ENCODE measurements at places on chromosomes 4 and X.

GRCh38 chr4:125091101-125091500, 223.7 kb upstream of the FAT4 start:
- no peak for DNase-seq

DNA sequence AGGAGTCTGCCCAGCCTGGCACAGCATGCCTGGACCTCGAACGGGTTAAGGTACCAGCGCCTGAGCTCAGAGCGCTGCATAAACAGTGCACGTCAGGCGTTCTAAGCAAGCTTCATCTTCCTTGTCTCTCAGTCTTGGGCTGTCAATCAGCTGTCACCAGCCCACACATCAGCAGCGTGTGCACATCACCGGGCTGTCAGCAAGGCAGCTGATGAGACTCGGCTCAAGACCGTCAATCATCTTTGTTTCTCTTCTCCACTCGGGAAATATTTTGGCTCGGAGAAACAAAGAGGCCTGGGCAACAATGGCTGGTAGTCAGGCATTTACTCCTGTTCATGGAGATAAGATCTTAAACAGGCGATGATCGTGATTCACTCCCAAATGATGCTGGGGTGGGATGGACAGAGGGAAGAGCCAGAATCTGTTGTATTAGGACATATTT, 141.3 kb downstream of the LDB2 start:
- DNase-seq, result no peak

- no peak for DNase-seq
These were observed 129.5 kb upstream of the PSAPL1 start for GRCh38 chr4:7564242-7564641.

DNA sequence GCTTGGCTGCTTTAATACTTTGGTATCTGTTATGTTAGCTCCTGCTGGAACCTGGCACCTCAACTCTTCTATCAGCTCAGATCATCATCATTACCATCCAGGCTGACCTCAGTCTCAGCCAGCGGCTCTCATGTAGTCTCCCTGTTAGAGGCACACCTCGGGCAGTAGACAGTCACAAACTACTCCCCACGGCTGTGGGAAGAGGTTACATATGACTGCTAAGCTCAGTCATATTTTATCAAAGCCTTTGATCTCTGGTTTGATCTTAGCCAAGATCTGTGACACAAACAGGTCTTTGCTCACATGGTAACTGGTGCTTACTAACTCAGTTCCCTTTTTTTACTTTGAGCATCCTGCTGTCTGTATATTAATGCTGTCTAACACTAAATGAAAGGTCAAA, 384.9 kb downstream of the CENPC start:
- DNase-seq, result peak; percentile 67

GRCh38 chrX:152941328-152942076, 43.6 kb downstream of the ZNF185 start:
- DNase-seq, result peak; percentile 95

DNA sequence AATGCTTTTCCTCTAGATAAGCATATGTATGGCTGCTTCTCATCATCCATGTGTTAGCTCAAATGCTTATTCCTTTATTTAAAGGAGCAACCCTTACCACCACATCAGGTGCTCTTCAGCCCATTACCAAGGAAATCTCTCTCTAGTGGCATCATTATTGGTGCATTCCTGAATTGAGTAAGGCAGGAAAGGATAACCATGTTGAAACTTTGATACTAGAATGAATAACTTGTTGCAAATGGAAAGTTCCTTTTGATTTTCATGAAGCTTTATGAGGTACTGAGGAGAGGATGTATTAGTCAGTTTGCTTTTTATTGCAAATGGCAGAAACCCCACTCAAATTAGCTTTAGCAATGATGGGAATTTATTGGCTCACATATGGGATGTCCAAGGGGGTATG, 212.3 kb upstream of the FGF13 start:
- DNase-seq, result no peak

DNA sequence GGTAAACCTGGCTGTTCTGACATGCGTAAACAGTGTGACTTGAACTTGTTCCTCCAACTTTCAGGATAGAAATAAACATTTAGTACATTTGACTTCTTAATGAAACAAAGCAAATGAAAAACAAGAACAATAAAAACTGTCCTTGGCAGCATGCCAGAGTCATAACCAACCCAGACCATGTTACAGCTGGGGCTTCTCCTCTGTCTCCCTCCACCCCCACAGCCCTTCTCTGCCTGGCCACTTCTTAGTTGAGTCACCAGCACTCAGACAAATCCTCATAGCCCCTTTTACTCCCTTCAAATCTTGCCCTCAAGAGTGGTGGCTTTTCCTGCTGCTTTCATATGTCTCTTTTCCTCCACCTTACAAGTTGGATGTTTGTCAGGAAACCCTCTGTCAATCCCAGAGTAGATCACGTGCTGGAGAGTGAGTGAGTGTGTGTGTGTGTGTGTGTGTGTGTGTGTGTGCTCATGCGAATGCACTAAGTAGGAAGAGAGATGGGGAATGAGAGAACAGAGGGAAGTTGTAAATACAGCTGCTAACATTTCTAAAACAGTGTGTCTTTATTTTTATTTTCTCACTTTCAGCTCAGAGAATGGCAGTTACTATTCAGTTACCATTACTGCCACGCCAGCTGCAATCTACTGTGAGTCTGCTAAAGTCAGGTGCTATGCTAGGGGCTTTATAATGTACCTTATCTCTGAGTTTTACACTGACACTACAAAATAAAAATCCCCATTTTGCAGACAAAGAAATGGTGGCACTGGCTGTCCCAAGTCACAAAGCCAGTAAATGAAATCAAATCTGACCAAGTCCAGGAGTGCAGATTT, 15.0 kb downstream of the SCARB2 start:
- DNase-seq, result peak; percentile 89

- no peak for DNase-seq
These were observed 13.2 kb upstream of the FAM3A start for GRCh38 chrX:154529206-154529612.

- peak; percentile 31 for DNase-seq
These were observed 2.9 kb upstream of the KLHL2 start for GRCh38 chr4:165204462-165204830.

DNA sequence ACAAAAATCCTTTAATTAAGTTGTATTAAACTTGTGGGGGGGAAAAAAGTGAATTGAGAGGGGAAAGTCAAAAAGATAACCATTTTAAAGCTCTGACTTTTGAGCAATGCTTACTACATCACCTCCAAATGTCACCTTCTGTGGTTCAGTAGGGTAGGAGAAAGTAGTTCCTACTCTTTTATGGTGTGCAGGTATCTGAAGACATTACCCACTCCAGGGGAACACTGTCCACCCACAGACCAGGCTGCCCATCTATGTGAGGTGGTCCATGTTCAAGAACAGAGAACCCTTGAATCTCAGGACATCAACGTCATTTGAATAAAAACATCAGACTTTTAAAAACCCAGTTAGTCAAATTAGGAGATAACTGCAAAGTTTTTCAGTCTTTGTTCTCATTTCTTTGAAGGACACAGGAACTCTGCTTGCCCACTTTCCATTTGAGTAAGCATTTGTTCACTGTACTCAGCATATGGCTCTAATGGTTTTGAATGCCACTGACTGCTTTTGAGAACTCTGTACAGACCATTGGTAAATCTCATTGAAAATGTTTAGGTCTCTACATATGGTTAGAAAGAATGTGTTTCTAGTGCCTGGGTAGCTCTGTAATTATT, 18.4 kb downstream of the NMU start:
- DNase-seq, result no peak

- no peak for DNase-seq
These were observed 443.6 kb downstream of the ARAP2 start for GRCh38 chr4:35800669-35801068.

GRCh38 chr4:72604324-72604723, 35.3 kb upstream of the ADAMTS3 start:
- DNase-seq, result no peak

DNA sequence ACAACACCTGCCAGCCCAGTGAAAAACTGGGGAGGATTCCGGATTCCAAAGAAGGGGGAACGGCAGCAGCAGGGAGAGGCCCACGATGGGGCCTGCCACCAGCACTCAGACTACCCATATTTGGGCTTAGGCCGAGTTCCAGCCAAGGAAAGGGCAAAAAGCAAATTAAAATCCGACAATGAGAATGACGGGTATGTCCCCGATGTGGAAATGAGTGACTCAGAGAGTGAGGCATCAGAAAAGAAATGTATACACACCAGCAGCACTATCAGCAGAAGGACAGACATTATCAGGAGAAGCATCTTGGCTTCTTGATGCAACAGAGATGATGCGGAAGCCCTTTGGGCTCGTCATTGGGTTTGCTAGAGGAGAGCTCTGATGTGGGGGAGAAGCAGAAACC, 62.4 kb downstream of the JADE1 start:
- peak; percentile 52 for DNase-seq

- peak; percentile 4 for DNase-seq
These were observed 47.4 kb downstream of the SMIM14 start for GRCh38 chr4:39591290-39591689.

DNA sequence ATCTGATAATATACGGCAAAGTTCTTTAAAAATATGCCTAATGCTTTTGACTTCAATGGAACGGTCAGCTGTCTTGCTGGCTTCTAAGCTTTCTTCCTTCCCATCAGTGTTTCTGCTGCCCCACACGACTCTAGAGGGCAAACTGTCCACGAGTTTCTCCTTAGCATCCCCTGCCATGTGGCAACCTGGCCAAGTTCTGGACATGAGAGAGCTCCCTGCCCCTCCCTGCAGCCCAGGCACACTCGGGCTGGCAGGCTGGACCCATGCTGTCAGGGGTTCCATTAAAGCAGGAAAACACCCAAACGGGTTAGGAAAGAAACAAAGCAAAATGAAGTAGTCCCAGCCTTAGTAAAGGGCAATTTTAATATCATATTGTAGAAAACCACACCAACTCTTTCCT, 38.8 kb downstream of the KDR start:
- DNase-seq, result no peak

DNA sequence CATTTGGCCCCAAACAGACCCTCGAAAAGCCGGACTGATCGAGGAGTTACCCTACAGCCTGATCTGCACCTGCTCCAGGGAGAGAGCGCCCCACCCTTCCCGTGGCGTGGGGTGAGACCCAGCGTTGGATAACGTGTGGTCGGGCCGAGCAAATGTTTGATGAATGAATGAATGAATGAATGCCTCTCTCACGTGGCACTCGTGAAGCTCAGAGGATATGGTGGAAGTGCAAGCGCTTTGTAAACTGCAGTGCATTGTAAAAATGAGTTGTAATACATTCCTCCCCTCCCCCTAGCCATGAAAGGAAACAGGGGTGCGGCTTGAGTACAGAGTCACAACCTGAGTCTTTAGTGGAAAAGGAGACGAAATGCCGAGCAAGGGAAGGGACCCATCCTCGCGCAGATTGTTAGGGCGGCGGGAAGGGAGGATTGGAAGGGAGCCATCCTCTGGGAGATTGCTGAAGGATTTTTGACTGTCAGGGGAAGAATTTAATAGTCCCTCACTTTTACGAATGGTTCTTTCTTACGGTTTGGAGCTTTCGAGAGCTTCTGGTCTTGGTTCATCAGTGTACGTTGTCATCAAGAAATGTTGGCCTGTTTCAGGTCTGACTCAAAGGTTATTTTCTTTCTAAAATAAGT, 772 bp upstream of the FBXW7 start:
- peak; percentile 80 for DNase-seq

DNA sequence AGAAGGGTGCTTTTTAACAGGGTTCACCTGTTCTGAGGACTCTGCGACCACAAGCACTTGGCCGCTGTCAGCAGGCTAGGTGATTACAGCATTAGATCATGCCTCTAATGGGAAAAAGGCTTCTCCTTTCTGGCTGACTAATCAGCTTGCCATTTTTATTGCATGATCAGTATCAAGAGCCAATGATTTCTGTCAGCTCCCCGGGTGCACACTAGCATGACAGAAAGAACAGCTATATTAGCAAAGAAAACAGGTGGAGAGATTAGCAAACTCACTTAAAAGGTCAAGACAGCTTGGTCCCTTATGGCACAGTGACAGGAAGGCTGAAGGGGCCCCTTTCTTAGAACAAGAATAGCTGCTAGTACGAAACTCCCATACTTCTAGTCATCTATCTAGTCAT, 170.0 kb downstream of the SMIM20 start:
- DNase-seq, result no peak

DNA sequence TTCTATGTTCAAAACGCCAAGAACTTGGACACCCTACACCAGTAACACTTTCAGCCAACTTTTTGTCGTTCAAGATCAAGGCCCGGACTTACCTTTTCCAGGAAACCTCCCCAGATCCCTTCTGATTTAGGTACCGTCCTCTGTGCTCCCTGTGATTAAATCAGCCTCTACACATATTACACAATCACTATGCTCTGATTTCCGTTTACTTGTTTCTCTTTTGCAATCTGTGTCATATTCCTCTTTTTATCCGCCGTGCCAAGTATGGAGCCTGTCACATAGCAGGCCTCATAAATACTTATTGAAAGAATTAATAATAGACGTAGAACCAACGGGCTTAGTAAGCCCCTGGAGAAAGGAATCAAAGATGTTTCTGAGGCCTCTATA, 722 bp upstream of the TMEM33 start:
- DNase-seq, result peak; percentile 41

DNA sequence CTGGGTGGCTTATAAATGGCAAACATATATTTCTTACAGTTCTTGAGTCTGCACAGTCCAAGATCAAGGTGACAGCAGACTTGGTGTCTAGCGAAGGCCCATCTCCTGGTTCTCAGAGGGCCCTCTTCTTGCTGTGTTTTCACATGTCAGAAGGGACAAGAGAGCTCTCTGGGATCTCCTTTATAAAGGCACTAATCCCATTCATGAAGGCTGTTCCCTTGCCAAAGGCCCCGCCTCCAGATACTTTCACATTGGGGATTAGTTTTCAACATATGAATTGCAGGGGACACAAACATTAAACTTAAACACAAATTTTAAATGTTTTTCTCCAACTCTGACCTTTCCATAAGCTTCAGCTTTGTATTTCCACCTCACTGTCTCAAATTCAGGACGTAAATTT, 1135.0 kb upstream of the TENM3 start:
- no peak for DNase-seq

DNA sequence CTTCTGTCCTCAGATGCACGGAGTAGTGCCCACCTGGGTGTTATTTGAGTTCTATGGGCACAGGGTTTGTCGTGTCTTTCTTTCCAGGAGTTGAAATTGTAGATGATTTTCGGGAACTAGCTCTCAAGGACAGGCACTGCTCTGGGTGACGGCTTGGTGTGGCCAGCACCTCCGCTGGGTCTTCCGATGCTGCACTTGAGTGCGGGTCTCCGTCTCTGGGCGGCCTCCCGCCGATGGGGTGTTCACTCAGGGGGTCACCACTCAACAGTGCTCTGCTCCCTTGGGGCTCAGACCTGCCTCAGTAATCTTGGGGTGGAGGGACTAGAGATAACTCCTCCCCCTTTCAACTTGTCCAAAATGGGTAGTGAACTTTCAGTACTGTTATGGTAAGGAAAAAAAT, 2.5 kb downstream of the ZFP92 start:
- no peak for DNase-seq

- peak; percentile 95 for DNase-seq
These were observed at the start of gene SLC10A4 for GRCh38 chr4:48483006-48483776. Gene SLC10A4 (plus strand): TSS chr4:48483343. CDS start chr4:48483562, 219 bp downstream.

DNA sequence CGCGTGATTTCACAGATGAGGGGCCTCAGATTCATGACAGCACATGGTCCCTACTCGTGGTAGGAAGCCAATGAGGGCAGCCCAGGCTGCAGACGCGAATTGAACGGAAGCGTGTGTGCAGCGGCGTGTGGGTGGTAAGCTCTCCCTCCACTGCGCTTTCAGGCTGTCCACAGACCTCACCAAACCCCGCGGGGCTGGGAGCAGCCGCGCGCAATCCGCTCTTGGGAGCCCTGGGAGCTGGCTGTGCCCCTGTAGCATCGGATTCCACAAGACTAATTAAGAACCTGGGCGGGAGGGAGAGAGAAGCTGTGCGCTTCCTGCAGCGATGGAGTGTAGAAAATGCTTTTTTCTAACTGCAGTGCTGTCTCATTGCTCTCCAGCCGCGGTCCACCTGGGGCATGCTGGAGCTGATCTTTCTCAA, 134.9 kb downstream of the STOX2 start:
- DNase-seq, result peak; percentile 44

GRCh38 chr4:41205130-41205529, 9.2 kb downstream of the APBB2 start:
- no peak for DNase-seq
